NCI-H1436 (cell line): ENCODE measurements at places on chromosomes 2 and 18.

DNA sequence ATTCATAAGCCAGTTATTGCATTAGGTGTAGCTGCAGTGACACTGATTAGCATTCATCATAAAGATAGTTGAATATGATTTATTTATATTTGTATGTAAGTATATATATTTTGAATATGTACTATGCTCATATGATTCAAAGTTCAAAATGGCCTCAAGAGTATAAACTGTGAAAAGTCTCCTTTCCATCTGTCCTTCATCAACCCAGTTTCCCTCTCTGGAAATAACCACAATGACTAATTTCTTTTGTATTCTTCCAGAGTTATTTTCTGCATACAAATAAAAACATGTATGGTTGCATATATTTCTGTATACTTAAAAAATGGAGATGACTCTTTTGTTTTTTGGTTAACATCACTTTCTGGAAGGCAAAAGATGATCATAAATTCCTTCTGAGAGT lies 95.2 kb downstream of the CAMKMT start:
- no peak for DNase-seq

DNA sequence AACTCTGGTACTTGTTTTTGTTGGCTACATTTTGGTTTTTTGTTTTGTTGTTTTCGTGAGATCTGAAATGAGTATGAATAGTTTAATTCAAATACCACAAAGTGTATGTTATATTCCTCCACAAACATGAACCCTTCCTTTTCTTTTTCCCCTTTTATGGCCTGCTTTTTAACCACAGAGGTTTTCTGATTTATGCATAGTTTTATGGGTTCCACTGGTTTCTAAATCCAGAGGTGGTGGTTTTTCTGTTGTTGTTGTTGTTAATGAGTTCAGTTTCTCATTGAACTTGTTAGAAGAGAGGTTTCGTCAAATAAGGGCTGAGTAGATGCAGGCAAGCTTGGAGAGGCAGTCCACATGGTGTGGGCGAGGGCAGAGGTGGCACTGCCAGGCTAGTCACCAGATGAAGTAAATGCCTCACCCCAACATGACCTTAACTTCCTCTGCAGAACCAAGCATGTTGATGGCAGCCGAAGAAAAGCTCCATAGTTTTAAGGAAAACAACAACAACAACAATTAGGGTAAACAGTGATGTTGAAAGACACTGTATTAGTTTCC lies 72.5 kb downstream of the RIF1 start:
- no peak for DNase-seq

- no peak for DNase-seq
Measured at GRCh38 chr2:206611191-206611590, 31.1 kb upstream of the FAM237A start.

DNA sequence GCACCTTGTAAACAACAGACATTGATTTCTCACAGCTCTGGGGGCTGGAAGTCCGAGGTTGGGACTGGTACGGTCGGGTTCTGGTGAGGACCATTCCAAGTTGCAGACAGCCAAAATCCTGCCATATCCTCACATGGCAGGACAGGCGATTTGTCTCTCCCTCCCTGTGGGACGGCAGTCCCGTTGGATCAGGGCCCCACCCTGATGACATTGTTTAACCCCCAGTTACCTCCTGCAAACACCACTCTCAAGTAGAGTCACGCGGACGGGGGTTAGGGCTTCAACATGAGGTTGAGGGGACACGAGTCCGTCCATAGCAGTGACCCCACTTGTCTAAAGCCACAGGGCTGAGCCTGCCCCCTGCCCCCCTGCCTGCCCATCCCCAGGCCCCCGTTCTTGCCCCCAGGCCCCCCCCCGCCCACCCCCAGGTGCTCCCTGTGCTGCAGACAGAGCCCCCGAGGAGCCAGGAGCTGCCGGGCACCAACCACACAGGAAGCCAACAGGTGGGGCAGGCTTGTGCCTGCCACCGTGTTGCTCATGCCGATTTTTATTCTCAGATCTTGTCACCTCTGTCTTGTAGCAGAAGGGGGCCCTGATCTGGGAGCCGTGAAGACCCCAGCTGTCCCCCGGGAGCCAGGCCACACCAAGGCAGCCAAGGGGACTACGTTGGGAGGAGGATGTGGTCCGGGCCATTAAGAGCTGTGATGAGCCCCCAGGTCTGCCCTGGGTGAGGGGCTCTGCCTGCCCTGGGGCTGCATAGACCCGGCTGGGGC lies 82.2 kb downstream of the NFATC1 start:
- DNase-seq: no peak

DNA sequence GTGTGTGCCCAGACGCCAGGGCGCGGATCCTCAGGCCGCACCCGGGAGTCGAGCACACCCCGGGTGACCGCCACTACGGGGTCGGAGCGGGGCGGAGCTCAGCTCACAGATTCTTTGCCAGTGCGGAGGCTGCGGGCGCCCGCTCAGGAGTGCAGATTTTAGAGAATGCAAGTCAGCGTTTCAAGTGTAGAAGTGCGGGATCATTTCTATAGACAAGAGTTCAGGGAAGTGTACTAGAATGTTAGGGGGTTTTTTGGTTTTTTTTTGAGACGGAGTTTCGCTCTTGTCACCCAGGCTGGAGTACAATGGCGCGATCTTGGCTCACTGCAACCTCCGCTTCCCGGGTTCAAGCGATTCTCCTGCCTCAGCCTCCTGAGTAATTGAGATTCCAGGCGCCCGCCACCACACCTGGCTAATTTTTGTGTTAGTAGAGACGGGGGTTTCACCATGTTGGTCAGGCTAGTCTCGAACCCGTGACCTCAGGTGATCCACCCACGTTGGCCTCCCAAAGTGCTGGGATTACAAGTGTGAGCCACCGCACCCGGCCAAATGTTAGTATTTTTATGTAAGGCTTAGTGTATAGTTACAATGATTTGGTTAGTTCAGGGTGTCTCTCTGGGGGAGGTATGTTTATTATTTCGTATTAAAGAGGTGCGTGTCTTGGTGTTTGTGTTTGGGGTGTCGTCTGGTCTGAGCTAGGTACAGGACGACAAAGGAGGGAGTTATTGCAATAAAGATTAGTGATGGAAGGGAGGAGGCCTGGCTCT lies 619 bp upstream of the FAM168B start:
- DNase-seq: peak; percentile 62

DNA sequence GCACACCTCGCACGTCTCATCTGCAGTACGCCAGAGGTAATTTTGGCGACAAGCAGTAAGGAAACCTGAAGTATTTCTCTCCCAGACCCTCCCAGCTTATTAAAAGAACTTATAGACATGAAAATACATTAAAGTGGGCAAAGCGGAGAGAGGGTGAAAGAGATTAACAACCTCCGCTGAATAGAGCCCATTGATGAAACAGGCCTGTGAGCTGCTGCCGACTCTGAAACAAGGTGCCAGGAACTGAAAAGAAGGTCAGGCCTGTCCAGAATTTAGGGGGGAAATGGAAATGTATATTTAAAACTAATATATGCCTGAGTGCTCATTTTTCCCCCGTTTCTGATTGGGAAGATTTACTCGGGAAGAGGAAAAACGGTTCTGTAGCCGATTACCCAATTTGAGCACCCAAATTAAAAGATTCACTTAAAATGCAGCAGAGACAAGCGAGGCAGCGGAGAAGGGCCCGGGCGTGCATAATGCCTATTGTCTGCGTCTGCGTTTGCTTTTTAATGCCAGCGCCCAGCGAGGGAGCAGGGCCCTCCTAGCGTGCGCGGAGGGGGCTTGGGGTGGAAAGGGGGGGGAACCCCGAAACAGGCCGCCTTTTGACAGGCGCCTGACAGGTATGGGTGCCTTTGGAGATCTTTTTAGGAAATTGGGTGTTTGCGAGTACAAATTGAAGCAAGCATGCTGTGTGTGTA lies 316.2 kb downstream of the GBX2 start:
- DNase-seq: no peak

GRCh38 chr2:70861777-70862625 lies 26.4 kb upstream of the CD207 start:
- DNase-seq: peak; percentile 73

DNA sequence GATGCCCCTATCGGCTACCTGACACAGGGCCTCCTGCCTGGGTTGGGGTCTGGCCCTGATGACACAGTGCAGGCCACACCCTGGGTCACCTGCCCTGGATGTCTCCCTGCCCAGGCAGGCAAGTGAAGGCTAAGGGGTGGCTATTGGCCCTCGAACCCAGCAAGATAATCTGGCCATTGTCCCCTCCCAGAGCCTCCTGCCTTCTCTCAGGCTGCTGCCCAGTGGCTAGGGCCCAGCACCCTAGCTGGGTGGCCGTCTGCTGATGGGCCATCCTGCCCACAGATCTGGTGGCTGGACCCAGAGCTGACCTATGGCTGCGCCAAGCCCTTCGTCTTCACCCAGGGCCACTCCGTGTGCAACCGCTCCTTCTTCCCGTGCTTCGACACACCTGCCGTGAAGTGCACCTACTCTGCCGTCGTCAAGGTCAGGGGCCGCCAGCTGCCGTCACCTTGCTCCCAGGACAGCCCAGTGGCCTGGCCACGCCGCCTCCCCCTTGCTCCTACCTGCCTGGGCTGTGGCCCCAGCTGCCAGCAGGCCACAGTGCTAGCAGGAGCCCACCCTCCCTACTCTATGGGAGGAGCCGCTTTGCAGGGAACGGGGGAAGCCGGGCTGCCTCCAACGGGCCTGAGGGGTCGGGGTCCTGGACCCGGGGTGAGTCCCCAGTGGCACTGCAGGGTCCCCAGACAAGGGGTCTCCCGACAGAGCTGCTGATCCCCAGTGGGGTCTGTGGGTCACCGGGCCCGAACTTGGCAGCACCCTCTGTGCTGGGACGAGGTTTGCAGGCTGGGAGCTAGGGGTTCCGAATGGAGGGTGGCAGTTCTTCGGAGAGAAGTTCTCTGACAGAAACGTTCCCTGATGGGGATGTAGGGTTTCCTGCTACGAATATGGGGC lies 4.1 kb downstream of the RNPEPL1 start:
- DNase-seq: no peak

DNA sequence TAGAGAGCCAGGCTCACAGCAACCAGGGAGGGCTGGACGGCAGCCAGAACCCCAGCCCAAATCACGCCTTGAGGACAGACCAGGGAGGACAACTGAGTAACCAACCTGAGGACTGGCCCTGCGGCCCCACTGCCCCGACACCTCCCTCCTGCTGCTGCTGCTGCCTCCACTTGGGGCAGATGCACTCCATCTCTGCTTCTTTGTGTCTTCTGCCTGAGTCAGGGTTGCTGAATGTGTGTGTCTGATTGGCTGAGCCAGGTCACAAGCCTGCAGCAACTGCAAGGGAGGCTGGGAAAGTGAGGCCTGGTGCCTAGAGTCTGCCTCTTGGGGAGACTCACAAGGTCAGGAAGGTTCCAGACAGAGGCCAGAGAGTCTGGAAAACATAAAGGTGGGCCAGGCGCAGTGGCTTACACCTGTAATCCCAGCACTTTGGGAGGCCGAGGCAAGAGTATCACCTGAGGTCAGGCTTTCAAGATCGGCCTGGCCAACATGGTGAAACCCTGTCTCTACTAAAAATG lies 83.4 kb downstream of the ZFP36L2 start:
- no peak for DNase-seq

GRCh38 chr2:197236816-197237215 lies 73.8 kb downstream of the ANKRD44 start:
- no peak for DNase-seq

GRCh38 chr2:41992671-41993434 lies 55.0 kb upstream of the PKDCC start:
- no peak for DNase-seq

- no peak for DNase-seq
Measured at GRCh38 chr2:219851801-219852481, 224.5 kb downstream of the SLC4A3 start.

DNA sequence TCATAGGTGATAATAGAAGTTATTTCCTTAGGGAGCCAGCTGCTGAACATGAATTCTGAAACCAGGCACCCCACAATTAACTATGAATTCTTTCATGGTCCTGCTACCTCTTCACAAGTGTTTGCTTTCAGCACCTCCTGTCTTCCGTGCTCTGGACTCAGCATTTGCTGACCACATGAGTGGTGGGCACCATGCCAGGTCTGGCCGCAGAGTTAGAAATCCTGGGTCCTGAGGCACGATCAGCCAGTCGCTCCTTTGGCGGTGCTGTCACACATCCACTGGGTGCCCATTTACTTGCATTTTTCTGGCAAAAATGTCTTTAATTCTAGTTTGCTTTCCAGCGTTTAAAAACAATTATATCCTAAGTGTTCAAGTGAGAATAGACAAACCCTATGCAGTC lies 196.4 kb upstream of the PXDN start:
- DNase-seq: no peak

GRCh38 chr2:105674401-105674800 lies 70.3 kb upstream of the NCK2 start:
- DNase-seq: no peak

DNA sequence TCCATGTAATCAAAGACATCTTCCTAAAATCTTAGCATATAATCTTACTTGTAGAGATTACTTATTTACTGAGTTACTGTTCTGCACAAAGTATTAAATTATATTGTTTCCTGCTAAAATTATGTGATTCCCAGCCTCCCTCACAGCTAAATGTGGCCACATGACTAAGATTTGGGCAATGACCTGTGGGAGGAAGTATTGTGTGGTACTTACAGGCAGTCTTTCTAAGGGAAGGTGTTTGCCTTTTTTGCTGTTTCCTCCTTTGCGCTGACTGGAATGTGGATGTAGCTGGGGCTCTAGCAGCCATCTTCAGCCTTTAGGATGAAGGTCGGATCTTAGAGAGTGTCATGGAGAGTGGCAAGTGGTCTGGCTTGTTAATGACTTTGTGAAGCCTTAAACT lies 146.3 kb upstream of the APCDD1 start:
- no peak for DNase-seq

DNA sequence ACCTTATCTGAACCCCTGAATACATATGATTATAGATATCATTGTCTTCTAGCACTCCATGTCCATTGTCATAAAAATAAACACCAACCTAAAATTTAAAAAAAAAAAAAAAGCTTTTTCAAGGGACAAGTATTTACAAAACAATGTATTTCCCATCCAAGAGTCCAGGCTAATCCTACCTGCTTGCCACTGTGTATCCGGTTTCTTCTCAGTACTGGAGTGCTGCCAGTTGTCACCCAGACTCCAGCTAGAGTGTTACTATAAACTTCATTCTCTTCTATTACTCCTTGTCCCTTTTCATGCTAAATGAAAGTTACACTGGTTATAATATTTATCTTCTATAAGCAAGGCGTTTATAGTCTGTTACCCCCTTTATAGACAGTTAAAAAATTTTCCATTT lies 35.8 kb downstream of the MSH6 start:
- no peak for DNase-seq

- DNase-seq: no peak
Measured at GRCh38 chr2:129737660-129738527, 241.6 kb upstream of the RAB6C start.

GRCh38 chr18:23881778-23882177 lies 132.8 kb upstream of the TTC39C start:
- peak; percentile 48 for DNase-seq

DNA sequence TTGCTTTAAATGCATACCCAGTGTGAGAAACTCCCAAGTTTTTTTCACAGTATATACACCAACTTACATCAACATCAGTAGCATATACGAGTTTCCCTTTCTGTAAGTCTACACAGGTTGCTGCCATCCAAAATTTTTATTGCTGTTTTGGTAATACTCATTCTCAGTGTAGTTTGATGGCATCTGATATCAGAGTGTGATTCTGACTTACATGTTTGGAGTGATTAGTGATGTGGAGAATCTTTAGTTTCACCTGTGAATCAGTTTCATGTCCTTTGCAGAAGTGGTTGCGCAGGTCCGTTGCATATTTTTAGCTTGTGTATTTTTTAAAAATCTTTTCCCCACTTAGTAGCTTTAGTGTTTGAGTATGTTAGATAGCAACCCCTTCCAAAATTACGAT lies 50.1 kb downstream of the CCDC74A start:
- DNase-seq: no peak
